ENCODE measurements at places on chromosomes 16 and 17. TPM values are rescaled to one million over a fixed set of nuclear protein-coding genes. Genes with fewer than 3 reads are reported as not detected.

Gene FBXO39
- total RNA-seq: 0.42 TPM

Gene KCNH4
- total RNA-seq: 0.09 TPM

Gene RIPOR1
- total RNA-seq: 17.8 TPM

- DNase-seq: no peak
- H3K36me3 ChIP-seq: peaks cover 34% of the 10 kb centered on the region
- H3K27me3 ChIP-seq: no peaks in the 10 kb centered on the region
- H3K4me1 ChIP-seq: peaks cover 3% of the 10 kb centered on the region
- no peak overlapping the region for H3K4me3 ChIP-seq
Observed at GRCh38 chr16:67652578-67653127, 7.4 kb downstream of the ACD start.

DNA sequence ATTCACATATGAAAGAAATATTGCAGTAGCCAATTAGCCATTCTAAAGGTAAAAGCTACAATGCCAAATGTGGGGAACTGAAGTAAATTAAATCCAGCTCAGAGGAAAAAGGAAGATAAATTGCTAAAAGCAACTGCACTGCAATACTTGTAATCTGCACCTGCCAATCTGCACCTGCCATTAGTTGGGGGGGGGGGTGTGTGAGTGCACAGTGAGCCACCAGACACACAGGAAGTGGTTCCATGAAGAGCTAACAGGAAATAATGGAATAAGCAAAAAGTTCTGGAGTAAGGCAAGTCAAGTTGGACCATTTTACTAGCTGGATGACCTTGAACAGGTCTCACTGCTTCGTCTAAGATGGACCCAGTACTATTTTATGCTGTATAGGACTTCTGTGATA is 191.8 kb downstream of the PARN start:
- no peak overlapping the region for H3K27ac ChIP-seq
- no peaks in the 10 kb centered on the region for H3K27me3 ChIP-seq
- no peak for DNase-seq
- H3K4me3 ChIP-seq: no peak overlapping the region

- H3K27me3 ChIP-seq: peaks cover 13% of the 10 kb centered on the region
- H3K4me3 ChIP-seq: no peak overlapping the region
- DNase-seq: no peak
- no peak overlapping the region for H3K27ac ChIP-seq
Observed at GRCh38 chr17:50579399-50579798, 18.9 kb downstream of the CACNA1G start.

- no peaks in the 10 kb centered on the region for H3K4me1 ChIP-seq
- H3K27me3 ChIP-seq: no peaks in the 10 kb centered on the region
- H3K36me3 ChIP-seq: no peaks in the 10 kb centered on the region
- DNase-seq: no peak
- H3K27ac ChIP-seq: no peak overlapping the region
Observed at GRCh38 chr16:52832771-52833170, 219.9 kb downstream of the CHD9NB start.

DNA sequence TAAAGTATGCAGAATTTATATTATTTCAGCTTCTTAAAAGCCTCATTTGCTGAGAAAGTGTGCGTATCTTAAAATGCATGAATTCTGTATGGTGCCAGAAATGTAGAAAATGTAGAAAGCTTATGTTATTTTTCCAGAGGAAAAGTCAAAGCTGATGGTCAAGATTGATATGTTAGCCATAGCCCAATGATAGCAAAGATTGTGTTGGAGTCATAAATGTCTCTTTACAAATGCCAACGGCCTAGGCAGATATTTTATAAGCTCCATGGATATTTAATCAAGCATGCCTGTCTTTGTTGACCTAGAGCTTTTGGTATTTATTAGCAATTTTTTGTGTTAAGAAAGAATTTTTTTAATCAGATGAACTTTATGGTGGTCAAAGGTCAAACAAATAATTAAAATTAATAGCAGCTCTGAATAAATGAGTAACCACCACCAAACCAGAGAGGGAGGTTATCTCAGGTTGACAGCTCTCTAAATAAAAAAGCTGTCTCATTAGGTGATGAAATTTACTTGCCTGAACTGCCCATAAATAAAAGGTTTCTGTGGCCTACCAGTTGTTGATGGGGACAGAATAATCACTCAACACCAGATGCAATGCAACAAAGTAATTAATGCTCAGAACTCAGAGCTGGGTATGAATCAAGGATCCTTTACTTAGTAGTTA is 28.5 kb downstream of the CLEC3A start:
- no peak overlapping the region for H3K27ac ChIP-seq
- peaks cover 26% of the 10 kb centered on the region for H3K27me3 ChIP-seq
- no peak for DNase-seq
- H3K4me3 ChIP-seq: no peak overlapping the region
- H3K4me1 ChIP-seq: no peaks in the 10 kb centered on the region
